ACHN (cell line): ENCODE measurements at places on chromosomes 12 and 14.

DNA sequence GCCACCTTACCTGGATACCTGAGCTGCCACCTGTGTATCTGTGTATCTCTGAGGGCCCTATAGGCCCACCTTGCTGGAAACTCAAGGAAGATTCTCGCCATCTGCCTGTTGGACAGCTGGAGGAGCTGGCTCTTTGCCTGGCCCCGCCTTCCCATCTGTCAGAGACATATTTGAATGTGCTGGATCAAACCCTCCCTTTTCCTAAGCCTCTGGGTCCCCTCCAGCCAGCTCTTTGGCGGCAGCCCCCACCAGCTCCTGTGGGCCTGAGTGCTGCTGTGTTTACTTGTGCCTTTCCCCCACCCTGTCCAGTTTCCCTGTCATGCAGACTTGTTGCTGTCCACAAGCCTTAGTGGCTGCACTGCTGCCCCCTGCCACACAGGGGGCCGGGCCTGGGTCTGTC lies 55.9 kb upstream of the SRSF5 start:
- no peak for DNase-seq

GRCh38 chr12:9897535-9897934 lies 16.2 kb downstream of the KLRF2 start:
- no peak for DNase-seq

GRCh38 chr12:119603767-119604166 lies 10.2 kb downstream of the TMEM233 start:
- DNase-seq, result no peak

GRCh38 chr12:38157933-38158401 lies 158.6 kb upstream of the ALG10B start:
- no peak for DNase-seq

DNA sequence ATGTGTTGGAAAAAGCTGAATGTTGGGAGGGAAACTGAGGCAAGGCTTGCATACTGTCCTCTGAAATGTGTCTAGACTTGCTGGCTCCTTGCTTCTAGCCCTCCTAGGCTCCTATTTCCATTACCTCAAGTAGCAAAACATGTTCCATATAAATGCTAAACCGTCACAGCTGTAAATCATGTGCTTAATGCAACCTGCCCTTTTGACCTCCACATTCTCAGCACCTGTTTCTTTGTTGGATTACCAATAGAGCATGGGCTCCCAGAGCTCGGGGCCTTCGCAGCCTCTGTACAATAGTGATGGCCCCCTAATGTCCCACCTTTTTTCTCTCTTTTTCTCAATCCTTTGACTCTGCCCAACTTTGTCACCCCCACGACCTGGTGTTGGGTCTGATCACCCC lies 23.3 kb downstream of the RERGL start:
- no peak for DNase-seq

DNA sequence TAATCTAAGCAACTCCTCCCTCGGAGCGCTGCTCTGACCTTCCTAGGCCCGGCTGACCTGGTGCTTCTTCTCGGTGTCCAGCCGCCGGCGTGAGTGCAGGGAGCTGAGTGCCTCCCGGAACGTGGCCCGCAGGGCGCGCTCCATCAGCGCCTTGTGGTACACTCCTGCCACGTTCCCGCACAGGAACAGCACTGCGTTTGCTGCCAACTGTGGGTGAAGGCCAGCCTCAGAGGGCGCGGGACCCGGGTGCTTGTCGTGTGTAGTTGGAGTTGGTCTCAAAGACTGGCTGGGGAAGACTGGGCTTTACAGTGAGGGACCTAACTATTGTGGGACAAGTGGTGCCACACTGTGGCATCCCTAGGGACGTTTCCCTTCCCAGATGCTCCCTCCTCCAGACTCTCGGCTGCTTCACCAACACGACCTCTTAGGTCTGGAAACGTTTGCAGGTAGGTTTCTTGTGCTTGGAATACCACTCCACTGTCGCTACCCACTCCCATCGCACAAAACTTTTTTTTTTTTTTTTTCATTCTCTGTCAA lies 3.1 kb downstream of the ADCY4 start:
- no peak for DNase-seq

- DNase-seq, result no peak
Observed at GRCh38 chr12:50338920-50339645, 55.8 kb upstream of the LIMA1 start.

DNA sequence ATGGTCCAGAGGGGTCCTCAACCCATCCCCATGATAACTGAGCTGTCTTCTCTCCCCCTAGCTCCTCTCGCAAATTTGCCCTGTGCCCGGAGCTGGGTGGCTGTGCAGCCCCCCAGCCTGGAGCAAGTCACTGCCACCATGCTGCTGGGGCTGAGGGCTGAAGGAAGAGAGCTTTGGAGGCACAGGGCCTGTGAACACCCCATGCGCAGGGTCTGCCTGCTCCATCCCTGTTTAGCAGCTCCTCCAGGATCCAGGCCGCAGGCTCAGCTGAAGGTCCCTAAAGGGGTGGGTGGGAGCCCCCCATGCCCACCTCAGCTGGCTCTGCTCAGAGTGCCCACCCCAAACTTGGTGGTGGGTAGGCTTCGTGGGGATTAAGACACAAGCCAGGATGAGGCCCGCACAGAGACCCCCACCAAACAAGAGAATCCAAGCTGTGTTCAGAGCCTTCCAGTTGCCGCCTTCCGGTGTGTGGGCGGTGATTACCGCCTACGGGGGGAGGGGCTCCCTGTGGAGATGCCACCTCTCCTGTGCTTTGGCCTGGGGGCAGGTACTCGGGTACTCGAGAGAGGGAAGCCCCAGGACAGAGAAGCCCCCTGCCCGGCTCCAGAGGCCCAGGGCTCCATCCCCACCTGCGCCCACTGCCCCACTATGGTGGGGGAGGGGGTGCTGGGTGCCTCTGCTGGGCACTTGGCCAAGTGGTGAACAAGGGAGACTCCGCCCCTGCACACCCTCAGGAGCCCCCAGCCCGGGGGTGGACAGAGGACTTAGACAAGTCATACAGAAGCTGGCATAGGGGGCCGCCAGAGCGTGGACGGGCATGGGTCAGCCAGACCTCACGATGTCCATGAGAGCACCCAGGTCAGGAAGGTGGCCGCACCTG lies 1.4 kb upstream of the JAG2 start:
- DNase-seq, result no peak

DNA sequence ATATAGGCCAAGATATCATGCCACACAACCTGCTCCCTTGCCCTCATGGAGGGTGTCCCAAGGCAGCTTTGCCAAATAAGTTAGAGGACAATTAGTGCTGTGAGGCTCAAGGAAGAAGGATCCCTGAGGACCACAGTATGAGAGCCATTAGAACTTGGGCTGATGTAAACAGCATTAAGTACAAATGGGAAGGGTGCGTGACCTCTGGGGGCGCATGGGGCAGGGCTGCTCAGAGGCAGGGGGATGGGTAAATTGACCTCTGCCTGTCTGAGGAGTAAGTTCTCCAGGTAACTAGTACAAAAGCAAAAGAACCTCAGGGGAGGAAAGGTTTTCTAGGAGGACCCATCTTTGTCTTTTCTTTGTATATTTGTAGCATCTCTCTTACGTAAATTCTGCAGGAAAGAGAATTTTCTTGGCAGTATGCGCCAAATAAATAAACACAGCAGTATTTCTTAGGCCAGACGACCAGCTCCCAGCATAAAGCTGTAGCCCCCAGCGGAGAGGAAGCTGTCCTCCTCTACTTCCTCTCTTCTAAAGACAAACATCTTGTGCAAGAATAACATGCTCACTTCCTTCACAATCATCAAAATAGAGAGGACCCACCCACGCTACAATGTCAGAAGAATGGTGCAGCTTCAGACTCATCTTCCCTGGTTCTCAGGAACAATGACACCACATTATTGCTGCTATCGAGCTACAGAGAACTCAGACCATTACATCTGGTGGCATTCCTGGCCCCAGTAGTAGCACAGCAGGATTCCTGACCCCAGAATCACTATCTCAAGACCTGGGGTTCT lies 16.4 kb upstream of the VWF start:
- no peak for DNase-seq

DNA sequence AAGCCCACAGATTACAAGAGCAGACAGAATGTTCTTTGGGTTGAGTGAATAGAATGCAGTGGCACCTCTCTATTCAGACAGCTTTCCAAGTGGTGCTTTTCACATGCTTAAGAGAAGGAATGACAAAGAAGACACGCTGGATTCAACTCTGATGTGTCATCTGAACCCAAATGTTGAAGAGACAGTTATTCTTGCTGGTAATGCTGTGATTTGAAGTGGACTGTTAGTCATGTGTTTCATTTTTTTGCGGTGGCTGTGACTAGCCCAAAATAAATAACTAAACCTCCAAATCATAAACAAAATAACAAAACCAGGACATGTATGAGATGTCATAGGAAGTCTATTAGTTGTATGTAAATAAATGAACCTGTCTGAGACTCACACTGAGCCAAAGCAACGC lies 391.8 kb upstream of the PRICKLE1 start:
- no peak for DNase-seq

DNA sequence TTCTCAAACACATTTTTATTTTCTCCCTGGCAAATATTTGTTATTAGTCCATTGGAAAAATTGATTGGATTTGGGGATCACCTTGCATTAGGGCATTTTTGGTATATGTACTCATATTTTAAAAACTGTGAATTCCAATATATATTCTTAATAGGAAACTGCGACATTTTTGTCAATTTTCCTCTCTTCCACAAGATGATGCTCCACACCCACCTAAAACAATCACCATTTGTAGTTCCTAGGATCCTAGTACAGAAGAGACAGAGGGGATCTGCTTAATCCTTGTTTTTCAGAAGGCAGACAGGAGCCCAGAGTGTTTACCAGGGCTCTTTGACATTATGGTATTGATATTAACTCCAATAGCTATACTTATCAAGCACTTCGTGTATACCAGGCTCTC lies 22.8 kb upstream of the OASL start:
- DNase-seq, result peak; percentile 43

DNA sequence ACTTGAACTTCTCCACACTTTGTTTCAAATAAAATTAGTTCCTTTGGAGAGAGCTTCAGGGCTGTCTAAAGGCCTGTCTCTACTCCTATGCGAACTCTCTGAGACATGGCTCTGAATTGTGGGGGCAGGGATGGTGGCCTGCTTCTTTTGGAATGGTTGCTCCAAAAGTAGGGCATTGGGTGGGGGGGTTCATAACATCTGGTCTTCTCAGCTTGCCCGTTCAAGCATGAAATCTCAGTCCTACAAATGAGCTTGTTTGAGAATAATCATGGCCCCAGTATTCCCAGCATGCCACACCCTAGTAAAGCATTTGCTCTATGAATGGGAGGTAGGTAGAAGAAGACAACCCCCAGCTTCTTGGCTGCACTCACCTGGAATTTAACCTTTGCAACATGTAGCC lies 6.7 kb downstream of the GPR135 start:
- no peak for DNase-seq

DNA sequence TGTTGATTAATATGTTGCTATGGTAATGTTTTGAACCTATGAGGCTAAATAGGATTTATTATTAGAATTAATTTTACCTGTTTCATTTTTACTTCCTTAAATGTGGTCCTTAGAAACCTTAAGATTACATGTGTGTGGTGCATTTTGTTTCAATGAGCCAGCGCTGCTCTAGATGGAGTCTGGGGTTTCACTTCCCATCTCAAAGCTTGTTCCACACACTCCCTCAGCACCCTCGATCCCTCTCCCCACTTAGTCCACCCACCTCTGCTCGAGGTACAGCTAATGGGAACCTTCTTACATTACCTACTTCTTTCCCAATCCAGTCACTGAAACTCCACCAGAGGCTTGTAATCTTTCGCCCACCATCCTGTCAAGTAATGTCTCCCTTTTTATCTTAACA lies 205.2 kb downstream of the PAX9 start:
- DNase-seq, result no peak

GRCh38 chr12:12939888-12940287 lies 12.1 kb downstream of the GPRC5D start:
- no peak for DNase-seq

DNA sequence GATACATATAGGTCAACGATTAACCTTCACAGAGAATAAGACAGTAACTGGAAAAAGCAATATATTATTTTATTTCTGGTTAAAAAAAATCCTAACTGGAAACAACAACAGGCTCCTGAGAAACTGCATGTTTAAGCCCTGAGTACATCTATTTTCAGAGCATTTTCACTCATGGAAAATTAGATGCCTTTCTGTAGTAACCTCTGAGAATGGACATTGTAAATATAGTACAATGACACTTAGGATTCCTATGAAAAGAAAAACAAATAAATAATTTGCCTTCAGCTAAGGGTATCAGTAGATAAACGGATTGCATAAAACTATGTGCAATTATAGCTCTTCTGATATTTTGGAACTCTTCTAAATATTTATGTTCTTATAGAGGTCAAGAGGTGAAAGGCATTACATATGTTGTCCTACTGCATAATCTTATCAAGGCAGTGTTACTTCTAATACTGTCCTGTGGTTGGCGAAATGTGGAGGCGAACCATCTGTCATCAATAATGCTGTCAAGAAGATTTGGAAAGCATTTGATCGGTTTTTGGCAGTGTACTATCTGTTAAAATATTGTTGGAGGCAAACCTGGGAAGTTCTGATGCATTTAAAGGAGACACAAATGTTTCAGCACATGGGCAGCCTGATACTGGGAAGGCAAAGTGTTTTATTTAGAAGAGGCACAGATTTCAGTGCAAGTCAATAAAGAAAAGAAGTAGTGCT lies 381.8 kb downstream of the BTG1 start:
- DNase-seq, result no peak

- DNase-seq, result no peak
Observed at GRCh38 chr14:76391981-76392690, 16.2 kb downstream of the ESRRB start.

DNA sequence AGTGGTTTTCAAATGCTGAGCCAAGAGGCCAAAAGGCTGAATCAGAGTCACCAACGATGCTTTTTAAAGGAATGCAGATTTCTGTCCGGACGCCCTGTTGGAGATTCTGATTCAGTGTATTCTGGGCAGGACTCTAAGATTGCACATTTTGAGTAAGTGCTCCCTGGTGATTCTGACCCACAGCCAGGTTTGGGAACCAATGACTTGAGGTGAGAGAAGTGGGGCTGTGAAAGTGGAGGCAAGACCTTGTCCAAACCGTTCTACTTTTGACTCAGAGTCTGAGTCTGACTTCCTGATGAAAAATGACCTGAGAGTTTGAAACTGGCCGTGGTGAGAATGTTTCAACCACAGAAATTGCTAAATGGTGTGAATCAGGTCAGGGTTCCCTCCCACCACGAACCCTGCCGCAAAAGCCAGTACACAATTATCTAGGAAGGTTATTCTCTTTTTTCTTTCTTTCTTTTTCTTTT lies 90.2 kb downstream of the NTN4 start:
- DNase-seq, result peak; percentile 64

- no peak for DNase-seq
Observed at GRCh38 chr12:104768033-104768432, 190.1 kb downstream of the SLC41A2 start.
